HT1080 (cell line): ENCODE measurements at places on chromosomes 7 and 10. TPM values are rescaled to one million over a fixed set of nuclear protein-coding genes. Genes with fewer than 3 reads are reported as not detected.

- no peak for DNase-seq
Observed at GRCh38 chr10:5550250-5550545, 25.4 kb downstream of the CALML3 start.

MAD1L1 gene
- 184 and 204 TPM in 2 replicates for total RNA-seq

GRCh38 chr10:61478621-61479312, 25.6 kb upstream of the TMEM26 start:
- no peak for DNase-seq

DNA sequence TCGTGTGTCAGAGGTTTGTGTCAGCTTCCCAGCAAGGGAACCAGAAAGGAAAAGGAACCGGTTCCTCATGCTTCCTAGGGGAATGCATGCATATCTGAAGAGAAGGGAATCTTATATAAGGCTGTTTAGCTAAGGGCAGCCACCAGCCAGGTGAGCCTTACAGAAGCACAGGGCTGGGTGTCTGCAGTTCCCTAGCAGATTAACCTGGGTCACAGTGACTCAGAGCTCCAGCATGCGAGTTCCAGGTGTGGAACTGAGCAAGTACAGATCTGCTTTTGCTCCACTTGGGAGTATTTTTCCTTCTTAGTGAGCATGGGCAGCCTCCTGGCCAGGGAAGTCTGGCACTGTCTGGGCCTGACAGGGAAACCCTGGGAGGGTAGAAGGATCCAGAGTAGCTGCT, 957 bp upstream of the ANKRD2 start:
- no peak for DNase-seq

ABCB1 gene
- total RNA-seq = 0.32 TPM in 1 of 2 replicates, not detected in the other

GRCh38 chr10:113997428-113997827, 46.2 kb upstream of the ADRB1 start:
- peak; percentile 30 for DNase-seq

DNA sequence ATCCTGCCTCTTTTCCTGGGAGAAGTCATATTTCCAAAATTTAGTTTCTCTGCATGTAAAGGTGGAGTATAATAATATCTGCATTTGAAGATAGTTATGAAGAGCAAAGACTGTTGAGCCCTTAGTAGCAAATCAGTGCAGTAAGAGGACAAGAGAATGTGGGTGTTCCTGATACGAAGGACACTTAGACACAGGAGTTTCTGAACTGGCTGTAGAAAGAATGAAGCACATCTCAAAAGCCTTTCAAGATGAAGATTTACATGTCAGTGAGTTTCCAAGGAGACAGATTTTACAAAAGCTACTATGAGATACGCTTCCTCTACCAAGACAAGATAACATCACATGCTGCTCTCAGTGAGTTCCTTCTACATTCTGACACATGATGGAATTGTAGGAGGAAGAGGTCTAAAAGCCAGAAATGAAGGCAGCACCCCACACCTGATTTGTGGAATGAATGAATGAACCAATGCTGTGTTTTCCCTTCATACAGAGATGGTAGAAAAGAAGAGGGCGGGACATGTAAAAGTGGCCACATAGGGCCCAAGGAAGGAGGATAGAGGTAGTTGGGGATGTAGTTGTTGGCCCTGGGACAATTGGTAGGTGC, 173.6 kb upstream of the PDE1C start:
- no peak for DNase-seq

DNA sequence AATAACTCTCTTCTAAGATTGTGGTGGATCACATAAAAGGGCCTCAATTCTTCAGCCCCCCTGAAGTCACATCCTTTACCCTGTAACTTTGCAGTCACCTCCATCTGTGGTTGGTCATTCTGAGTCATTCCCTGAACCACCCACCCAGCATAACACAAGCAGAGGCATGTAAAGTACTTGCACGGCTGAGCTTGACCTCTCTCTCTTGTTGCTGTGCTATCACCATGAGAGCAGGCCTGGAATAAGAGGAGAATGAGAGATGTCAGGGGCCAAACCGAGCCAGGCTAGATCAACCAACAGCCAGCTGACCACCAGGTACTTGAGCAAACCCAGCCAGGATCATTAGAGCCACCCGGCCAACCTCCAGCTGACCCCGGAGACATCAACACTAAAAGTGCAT, 13.5 kb upstream of the STK17A start:
- peak; percentile 91 for DNase-seq

PLA2G12B gene
- total RNA-seq = not detected in 2 replicates

DNA sequence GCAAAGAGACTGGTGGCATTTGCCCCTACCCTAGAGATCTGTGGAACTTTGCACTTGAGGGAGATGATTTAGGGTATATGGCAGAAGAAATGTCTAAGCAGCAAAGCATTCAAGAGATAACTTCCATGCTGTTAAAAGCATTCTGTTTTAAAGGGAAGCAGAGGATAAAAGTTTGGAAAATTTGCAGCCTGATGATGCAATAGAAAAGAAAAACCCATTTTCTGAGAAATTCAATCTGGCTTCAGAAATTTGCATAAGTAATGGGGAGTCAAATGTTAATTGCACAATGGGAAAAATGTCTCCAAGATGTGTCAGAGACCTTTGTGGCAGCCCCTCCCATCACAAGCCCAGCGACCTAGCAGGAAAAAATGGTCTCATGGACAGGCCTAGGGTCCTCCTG, 361.7 kb downstream of the ANKRD7 start:
- DNase-seq = no peak

GRCh38 chr7:148241700-148242293, 348.8 kb upstream of the C7orf33 start:
- DNase-seq = no peak

PRTFDC1 gene
- total RNA-seq = 0.30 TPM in 1 of 2 replicates, not detected in the other

DNA sequence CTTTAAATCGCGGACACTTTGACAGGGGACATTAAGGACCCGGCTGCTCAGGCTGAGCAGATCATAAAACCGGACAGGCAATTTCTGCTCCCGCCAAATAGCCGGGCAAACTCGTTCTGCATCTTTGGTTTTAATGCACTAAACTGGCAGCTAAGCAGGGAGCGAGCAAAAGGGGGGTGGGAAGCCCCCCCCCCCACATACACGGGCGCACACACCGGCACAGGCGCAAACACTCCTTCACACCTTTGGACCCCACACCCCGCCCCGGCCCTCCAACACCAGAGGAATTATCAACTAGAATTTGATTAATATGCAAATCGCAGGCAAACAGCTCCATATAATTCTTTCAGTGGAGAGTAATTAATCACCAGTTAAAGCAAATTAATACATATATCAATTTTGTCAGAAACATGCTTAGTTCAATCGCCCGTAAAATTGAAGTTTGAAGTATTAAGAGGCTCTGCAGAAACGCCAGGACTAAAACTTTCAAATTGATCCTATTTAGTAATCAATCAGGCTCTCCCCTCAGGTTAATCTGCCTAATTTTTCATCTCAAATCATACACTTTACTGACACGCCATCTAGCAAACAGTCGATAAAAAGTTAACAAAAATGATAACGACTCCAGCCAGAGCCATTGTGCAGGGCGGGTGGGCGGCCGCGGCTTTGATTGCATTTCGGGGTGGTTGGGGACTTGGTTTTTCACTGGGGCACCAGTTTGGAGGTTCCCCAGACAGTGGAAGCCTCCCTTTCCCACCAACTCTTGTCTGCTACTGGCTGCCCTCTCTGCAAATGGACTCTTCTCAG, 9.9 kb downstream of the LBX1 start:
- DNase-seq = no peak

DNA sequence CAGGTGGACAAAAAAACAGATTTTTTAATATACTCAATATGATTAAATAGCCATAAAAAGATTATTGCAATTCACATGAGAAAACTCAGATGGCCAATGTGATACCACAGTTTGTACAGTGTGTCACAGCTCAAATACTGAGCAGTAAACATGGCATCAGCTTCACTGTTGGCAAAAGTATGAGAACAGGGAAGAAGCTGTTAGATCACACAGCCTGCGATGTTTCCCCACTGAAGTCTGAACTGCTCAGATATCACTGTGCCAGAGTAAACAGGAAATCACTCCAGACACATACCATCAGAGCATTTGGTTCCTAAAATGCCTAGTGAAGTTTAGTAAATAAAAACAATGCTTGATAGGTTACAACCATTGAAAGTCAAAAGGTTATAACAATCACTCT, 347.8 kb downstream of the ETV1 start:
- DNase-seq = no peak

- DNase-seq = peak; percentile 36
Observed at GRCh38 chr10:133378251-133379096, 588 bp upstream of the PAOX start.

COL17A1 gene
- 14.2 and 17.7 TPM in 2 replicates for total RNA-seq

- DNase-seq = no peak
Observed at GRCh38 chr7:65746398-65746669, 126.5 kb upstream of the VKORC1L1 start.

GNAT3 gene
- total RNA-seq = not detected in 2 replicates

DENND2A gene
- total RNA-seq = 1.8 and 2.2 TPM in 2 replicates

DNA sequence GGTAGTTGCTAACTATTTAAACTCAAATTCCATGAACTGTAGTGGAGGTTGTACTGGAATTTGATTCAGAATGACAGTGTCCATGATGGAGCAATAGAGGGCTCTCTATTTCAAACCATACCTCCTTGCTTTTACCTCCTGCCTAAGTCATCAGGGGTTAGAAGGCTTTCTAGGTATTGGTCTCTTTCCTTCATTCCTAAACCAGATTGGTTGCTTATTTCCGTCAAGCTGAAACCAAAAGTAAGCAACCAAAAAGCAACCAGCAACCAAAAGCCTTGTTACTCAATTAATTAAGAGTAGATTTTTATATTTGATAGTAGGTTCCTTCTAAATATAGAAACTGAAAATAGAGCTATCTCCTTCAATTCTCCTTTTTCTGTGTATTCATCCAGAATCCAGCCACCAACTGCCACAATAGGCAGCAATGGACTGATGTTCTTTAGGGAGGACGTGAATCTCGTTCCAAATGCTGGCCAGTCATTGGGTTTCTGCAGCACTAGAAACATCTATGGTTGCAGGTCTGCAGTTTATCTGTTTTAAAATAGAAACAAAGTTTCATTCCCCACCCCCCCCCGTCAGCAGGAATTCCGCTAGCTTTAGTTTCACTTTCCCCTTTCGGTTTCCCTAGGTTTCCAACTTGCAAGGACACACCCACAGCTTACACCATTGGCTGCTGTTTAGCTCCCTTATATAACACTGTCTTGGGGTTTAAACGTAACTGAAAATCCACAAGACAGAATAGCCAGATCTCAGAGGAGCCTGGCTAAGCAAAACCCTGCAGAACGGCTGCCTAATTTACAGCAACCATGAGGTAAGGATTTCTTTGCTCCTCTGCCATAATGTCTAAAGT, at the start of gene IFIT1:
IFIT1 (plus strand) TSS at position 717 of the 850 bp plus-strand sequence; CDS start at position 807, 90 bp downstream.
- DNase-seq = peak; percentile 82

GRCh38 chr7:137895301-137896221, 48.8 kb upstream of the DGKI start:
- DNase-seq = no peak

DNA sequence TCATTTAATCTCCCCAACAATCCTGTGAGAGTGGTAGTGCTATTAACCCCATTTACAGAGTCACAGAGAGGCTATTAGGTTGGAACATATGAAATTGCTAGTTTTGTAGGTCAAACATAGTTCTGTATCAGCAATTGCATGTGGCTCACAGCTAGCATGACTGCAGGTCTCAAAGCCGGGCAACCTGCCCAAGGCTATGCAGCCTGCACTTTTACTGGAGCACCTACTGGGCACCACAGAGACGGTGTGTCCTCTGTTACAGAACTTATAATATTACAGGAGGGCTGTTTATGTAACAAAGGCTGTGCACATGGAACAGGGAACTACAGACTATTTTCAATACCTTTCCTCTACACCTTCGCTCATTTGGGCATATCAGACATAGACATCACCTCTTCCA, 355.8 kb downstream of the RPS24 start:
- DNase-seq = no peak

- DNase-seq = no peak
Observed at GRCh38 chr10:85152496-85152895, 824.1 kb downstream of the CCSER2 start.

DNA sequence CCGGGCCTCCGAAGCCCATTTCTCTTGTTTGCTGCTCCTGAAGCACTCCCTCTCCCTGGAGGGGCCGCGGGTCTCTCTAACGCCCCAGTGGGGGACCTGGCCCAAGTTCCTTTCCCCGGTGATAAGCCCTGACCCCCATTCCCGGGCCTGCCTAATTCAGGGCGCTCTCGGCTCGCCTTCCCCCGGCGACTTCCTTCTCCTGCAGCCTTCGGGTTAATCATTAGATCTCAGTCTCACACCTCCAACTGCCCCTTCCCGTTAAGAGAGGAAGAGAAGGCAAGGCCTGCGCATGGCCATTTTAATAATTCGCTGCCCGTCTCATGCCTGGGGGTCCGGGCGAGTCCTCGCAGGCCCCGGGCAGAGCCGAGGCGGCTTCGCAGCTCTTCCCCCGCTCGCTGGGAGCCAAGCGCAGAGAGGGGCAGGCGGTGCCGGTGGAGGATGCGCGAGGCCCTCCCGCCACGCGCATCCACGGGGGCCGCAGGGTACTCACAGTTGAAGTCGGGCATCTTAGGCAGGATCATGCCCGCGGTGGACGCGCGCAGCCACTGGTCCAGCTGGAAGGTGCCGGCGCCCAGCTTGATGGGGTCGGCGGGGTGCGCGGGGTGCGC, 1.2 kb downstream of the MNX1 start:
- DNase-seq = no peak

- DNase-seq = no peak
Observed at GRCh38 chr7:45161138-45161537, 3.5 kb downstream of the RAMP3 start.

- DNase-seq = no peak
Observed at GRCh38 chr7:143882604-143883078, 19.3 kb downstream of the TCAF1 start.

DNA sequence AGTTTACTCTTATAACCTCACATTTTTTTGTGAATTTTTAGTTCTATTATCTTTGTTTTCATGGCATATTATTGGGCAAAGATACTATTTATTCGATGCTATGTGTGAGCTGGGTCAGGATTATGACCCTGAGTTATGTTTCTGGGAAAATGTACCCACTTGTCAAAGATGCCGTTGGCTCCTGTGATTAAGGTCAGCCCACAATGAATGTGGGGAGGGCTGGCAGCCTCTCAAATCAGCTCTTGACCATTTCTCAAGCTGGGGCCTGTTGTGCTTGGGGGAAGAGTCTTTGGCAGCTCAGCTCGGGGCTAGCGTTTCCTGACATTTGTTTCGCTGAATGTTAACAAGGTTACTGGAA, 97.5 kb downstream of the TCF7L2 start:
- DNase-seq = no peak

TMEM176A gene
- total RNA-seq = not detected in 2 replicates

GRCh38 chr7:134891696-134892678, 94.3 kb upstream of the AGBL3 start:
- DNase-seq = no peak

GRCh38 chr10:114356751-114357514, 47.4 kb downstream of the AFAP1L2 start:
- peak; percentile 43 for DNase-seq

- no peak for DNase-seq
Observed at GRCh38 chr10:88195841-88196240, 332.4 kb downstream of the PTEN start.

DNA sequence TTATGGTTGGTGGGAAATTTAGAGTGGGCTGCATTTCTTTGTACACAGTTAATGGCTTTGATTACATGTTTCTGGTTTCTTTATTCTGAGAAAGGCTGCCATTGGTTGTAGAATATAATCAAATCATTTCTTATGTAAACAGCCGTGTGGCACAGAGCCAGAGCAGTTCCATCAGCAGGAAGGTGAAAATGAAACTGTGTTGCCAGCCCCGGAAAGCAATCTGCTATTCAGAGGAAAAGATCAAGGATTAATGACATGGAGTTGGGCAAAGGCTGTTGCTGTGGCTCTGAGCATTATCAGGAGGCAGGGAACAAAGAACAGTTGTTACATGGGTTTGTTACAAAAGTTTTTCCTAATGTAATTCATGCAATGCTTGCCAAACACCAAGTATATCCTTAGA, 74.2 kb upstream of the ZNF716 start:
- no peak for DNase-seq

- DNase-seq = no peak
Observed at GRCh38 chr10:48369501-48369900, 63.0 kb downstream of the MAPK8 start.
